Activated CD4-positive, alpha-beta T cell treated with anti-CD3 and anti-CD28 coated beads, Interleukin-2, amount 10 ng/mL, durations not matched to agents 7 days and 5 days (primary cell): ENCODE measurements at places on chromosomes 4 and X. TPM values are rescaled to one million over a fixed set of nuclear protein-coding genes. Genes with fewer than 3 reads are reported as not detected.

The SSX5 gene
- not detected for total RNA-seq

The OSTC gene
- 70.2 TPM for total RNA-seq

The XKRX gene
- 0.12 TPM for total RNA-seq

The TRMT44 gene
- 21.4 TPM for total RNA-seq

The GC gene
- total RNA-seq = not detected

The PCSK1N gene
- 0.40 TPM for total RNA-seq

The SCARB2 gene
- total RNA-seq = 17.8 TPM

The FHIP1A gene
- total RNA-seq = not detected

The MAGEB1 gene
- total RNA-seq = not detected

The GDPD2 gene
- 0.23 TPM for total RNA-seq

The NDP gene
- total RNA-seq = not detected

The PHOX2B gene
- total RNA-seq = not detected

The MUC7 gene
- not detected for total RNA-seq

The IRS4 gene
- total RNA-seq = not detected

The DDX60 gene
- 125 TPM for total RNA-seq

The SEL1L3 gene
- total RNA-seq = 47.6 TPM

The CYSLTR1 gene
- 20.8 TPM for total RNA-seq

The RNF150 gene
- total RNA-seq = 0.02 TPM

The GAGE1 gene
- not detected for total RNA-seq

The CPE gene
- not detected for total RNA-seq
